ENCODE measurements at places on chromosomes 12 and 14.
A peak's percentile ranks its signal among the peaks of the same experiment; 100 is the strongest.

DNA sequence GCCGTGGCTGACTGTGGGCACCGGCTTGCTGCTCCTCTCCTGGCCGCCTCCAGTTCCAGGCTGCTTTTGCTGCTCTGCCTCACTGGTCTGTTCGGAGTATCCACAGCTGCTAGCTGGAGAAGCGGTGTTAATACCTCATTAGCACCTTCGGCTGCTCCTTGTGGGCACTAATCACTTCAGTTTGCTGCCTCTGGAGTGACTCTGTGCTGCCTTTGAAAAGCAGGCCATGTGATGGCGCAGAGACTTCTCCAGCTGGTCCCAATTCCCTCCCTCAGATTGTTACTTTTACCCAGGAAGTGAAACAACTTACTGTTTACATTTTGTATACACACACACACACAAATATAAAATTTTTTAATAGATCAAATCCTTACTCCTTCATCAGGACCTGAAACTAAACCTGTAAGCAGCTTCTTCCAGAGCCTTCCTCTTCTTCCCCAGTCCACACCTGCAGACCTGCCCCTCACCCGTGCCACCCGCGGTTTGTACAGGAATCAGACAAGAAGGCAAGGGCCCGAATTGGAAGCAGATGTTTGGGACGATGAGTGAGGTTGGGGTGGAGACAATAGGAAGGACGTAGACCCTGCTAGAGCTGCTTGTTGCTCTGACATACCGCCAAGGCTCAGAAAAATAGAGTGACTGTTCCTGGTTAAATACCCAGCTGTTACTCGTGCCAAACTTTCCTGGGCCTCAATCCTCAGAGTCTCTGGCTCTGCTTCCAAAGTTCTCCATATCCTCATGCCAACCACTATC lies 41.5 kb upstream of the LTBP2 start:
- no peak for DNase-seq

- peak; percentile 53 for DNase-seq
These were observed 137.7 kb upstream of the FGD4 start for GRCh38 chr12:32261638-32262037.

- no peak for DNase-seq
These were observed 237.6 kb downstream of the SLC41A2 start for GRCh38 chr12:104720339-104721038.

- peak; percentile 73 for DNase-seq
These were observed 69.4 kb downstream of the ARMH4 start for GRCh38 chr14:58082491-58083098.

DNA sequence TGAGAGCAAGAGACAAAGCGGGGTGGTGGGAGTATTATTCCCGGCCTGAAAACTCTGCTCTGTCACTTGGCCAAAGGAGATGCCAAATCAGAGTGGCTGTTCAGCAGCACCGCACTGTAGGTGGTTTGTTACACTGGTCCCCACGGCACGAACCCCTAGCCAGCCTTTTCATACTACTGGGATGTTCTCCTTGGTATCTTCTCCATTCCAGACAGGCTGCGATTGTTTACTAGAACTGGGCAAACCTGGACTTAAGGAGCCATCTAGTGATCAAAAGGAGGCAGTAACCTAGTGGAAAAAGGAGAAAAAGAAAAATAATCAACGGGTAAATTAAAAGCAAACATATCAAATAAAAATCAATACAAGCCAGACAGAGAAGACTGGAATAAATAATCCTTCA lies 58.9 kb upstream of the TMTC2 start:
- DNase-seq, result peak; percentile 59
